ENCODE measurements at places on chromosomes 12 and 14.
A peak's percentile ranks its signal among the peaks of the same experiment; 100 is the strongest.

DNA sequence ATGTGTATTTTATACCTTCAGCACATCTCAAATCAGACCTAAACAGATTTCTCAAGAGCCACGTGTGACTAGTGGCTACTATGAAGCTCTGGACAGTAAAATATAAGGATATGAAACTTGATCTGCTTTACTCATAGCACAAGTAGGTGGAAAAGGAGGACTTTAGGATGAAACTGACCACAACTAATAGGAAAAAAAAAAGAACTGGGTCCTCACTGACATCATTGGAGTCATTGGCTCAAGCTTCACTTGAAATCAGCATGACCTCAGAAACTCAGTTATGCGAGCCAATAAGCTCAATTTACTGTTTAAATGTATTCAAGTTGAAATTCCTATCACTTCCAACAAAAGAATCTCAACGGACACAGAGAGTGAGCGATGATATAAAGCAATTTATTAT is 34.1 kb upstream of the CIT start:
- no peak for DNase-seq
- H3K36me3 ChIP-seq: no peaks in the 10 kb centered on the region
- H3K4me1 ChIP-seq: no peaks in the 10 kb centered on the region

DNA sequence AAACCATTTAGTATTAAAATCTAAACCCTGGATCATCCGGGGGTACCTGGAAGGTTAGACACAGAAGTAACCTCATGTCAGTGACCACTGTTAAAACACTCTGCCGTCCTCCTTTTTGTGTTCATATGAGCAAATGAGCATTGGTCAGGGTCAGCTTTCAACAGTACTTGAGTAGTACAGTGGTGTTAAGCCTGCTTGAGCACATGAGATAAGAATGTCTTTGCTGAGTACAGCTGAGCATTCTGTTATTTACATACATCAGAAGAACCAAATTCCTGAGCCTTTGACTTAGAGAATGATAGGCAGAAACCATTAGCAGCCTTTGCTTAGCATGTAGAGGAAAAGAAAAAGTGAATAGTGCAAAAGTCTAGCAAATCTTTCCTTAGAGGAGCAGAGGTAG is 38.6 kb upstream of the LRTM2 start:
- peaks cover 26% of the 10 kb centered on the region for H3K36me3 ChIP-seq
- H3K4me1 ChIP-seq: peaks cover 65% of the 10 kb centered on the region
- no peaks in the 10 kb centered on the region for H3K27me3 ChIP-seq

- H3K27ac ChIP-seq: no peak overlapping the region
- no peak for DNase-seq
- H3K4me3 ChIP-seq: no peak overlapping the region
- no peaks in the 10 kb centered on the region for H3K36me3 ChIP-seq
- H3K4me1 ChIP-seq: no peaks in the 10 kb centered on the region
Observed at GRCh38 chr12:23495472-23495871, 454.0 kb downstream of the SOX5 start.

- no peaks in the 10 kb centered on the region for H3K4me1 ChIP-seq
- no peak overlapping the region for H3K27ac ChIP-seq
- H3K27me3 ChIP-seq: no peaks in the 10 kb centered on the region
- no peak overlapping the region for H3K4me3 ChIP-seq
- no peak for DNase-seq
Observed at GRCh38 chr12:62481843-62482540, 15.4 kb downstream of the MON2 start.

- peaks cover 2% of the 10 kb centered on the region for H3K27me3 ChIP-seq
- peaks cover 1% of the 10 kb centered on the region for H3K36me3 ChIP-seq
- no peak for DNase-seq
- H3K4me3 ChIP-seq: no peak overlapping the region
- peaks cover 42% of the 10 kb centered on the region for H3K4me1 ChIP-seq
Observed at GRCh38 chr12:3214526-3215365, 137.6 kb downstream of the TSPAN9 start.

- H3K4me1 ChIP-seq: no peaks in the 10 kb centered on the region
- no peaks in the 10 kb centered on the region for H3K36me3 ChIP-seq
- DNase-seq: no peak
- H3K27me3 ChIP-seq: peaks cover 50% of the 10 kb centered on the region
- H3K4me3 ChIP-seq: no peak overlapping the region
- H3K27ac ChIP-seq: no peak overlapping the region
Observed at GRCh38 chr12:106599302-106599701, 16.5 kb downstream of the RFX4 start.

DNA sequence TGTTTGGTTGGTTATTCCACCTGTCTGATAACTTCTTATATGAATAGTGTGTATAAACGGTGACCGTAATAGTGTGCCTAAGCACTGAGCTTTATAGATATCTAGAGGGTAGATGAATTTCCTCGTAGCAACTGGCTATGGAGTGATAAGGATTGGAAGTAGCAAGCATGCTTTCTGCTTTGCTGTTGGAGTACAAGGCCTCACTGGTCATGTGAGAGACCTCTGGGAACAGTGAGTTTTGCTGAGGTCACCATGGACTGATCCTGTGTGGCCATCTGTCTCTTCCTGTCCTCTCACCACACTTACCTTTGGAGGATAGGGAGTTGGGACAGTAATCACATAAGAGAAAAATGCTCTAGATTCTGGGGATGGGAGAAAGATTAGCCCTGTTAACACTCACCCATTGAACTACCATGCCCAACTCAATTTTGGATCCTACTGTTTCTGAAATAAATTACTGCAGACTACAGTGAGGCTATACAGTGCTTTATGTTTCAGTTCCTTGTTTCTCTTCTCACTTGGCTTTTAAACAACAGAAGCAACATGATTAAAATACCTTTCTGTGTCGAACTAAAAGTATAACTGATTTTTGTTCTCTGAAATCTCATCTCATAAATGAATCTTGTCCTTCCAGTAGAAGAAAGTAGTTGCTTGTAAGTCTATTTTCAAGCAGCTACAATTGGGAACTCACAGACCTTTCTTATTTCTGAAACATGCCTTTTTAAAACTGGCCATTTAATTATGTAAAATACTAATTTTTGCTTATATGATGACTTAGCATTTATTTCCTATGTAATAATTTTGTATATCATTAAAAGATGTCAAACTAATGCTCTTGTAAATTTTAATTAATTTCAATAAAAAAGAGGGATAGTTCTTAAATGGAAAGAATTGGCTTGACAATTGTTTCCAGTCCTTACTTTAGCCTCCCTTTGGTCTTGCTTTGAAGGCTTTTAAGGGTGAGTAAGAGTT is 8.3 kb downstream of the TMX1 start:
- no peaks in the 10 kb centered on the region for H3K27me3 ChIP-seq
- DNase-seq: no peak
- peaks cover 43% of the 10 kb centered on the region for H3K36me3 ChIP-seq
- no peak overlapping the region for H3K27ac ChIP-seq

DNA sequence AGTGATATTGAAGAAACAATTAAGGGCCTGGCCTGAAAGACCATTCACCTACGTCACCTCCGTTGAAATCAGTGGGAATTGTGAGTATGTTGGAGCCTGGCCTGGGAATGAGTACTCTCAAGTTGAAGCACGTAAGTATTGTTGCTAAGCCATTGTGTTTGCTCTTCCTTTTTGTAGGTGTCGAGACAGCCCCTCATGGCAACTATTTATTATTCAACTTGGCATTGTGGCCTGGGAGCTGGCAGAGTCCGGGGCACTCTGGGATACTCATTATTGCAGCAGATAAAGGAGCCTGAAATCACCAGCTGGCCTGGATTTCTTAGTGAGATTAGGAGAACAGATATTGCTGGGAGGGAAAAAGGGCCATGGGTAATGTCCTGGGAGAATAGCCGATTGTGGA is 147.4 kb downstream of the C12orf75 start:
- no peaks in the 10 kb centered on the region for H3K27me3 ChIP-seq
- H3K36me3 ChIP-seq: no peaks in the 10 kb centered on the region
- H3K4me1 ChIP-seq: peaks cover 18% of the 10 kb centered on the region
- no peak for DNase-seq

GRCh38 chr14:90246936-90247335 is 9.4 kb upstream of the PSMC1 start:
- no peak overlapping the region for H3K27ac ChIP-seq
- peaks cover 7% of the 10 kb centered on the region for H3K27me3 ChIP-seq
- no peaks in the 10 kb centered on the region for H3K4me1 ChIP-seq
- H3K36me3 ChIP-seq: no peaks in the 10 kb centered on the region

- peaks cover 21% of the 10 kb centered on the region for H3K4me1 ChIP-seq
- no peak overlapping the region for H3K27ac ChIP-seq
- no peaks in the 10 kb centered on the region for H3K36me3 ChIP-seq
- H3K27me3 ChIP-seq: no peaks in the 10 kb centered on the region
Observed at GRCh38 chr12:87513536-87514280, 515.5 kb downstream of the C12orf50 start.

GRCh38 chr12:13205809-13206559 is 9.5 kb downstream of the EMP1 start:
- H3K4me1 ChIP-seq: peaks cover 70% of the 10 kb centered on the region
- H3K27ac ChIP-seq: peak overlapping the region; percentile 44
- no peak for DNase-seq
- no peaks in the 10 kb centered on the region for H3K27me3 ChIP-seq

DNA sequence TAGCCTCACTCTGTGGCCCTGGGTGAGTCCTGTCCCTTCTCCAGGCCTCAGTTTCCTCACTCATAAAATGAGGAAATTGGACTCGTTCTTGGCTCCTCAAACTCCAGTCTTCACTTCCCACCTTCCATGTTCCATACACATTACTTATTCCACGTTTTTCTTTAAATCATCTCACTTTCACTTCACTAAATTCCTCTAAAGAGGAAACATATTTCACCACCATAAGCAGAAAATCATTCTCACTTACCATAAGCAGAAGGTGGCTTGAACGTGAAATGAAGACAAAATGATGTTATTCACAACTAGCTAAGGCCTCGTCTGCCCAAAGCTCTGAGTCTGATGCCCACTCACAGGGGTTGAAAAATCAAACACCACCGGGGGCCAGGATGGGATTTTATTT is 278.3 kb downstream of the ADGRD1 start:
- H3K4me3 ChIP-seq: no peak overlapping the region
- H3K4me1 ChIP-seq: peaks cover 40% of the 10 kb centered on the region
- no peak for DNase-seq

DNA sequence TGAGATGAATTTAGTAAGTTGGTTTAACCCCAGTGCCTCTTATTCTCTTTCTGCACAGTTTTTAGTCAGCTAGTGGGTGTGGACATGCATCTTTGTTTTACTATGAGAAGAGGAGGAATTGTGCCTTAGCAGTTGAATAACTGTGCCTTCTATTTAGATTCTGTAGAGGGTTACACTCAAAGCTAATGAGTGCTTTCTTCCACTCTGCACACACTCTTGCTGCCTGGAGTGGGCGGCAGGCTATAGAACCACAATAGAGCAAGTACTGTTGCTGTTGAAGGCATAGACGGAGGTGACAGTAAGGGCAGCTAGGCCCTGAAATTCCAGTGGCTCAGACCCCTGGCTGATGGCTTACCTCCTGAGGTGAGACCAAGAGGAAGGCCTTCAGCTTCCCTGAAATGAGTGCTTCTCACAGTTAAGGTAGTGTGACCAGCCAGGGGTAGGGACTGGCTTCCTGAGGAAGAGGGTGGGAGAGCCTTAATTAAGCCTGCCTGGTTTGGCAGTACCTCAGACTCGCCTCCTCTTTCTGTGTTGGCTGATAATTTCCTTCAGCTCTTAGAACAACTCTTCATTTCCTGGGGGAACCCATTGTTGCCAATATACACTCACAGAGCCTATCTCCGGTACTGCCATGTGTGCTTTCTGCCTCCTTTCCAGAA is 24.7 kb downstream of the SUSD6 start:
- DNase-seq: no peak
- H3K27ac ChIP-seq: peak overlapping the region; percentile 74
- peaks cover 8% of the 10 kb centered on the region for H3K36me3 ChIP-seq
- no peak overlapping the region for H3K4me3 ChIP-seq

- H3K27me3 ChIP-seq: peaks cover 37% of the 10 kb centered on the region
- no peak for DNase-seq
Observed at GRCh38 chr12:119631930-119632678, 35.8 kb upstream of the PRKAB1 start.

DNA sequence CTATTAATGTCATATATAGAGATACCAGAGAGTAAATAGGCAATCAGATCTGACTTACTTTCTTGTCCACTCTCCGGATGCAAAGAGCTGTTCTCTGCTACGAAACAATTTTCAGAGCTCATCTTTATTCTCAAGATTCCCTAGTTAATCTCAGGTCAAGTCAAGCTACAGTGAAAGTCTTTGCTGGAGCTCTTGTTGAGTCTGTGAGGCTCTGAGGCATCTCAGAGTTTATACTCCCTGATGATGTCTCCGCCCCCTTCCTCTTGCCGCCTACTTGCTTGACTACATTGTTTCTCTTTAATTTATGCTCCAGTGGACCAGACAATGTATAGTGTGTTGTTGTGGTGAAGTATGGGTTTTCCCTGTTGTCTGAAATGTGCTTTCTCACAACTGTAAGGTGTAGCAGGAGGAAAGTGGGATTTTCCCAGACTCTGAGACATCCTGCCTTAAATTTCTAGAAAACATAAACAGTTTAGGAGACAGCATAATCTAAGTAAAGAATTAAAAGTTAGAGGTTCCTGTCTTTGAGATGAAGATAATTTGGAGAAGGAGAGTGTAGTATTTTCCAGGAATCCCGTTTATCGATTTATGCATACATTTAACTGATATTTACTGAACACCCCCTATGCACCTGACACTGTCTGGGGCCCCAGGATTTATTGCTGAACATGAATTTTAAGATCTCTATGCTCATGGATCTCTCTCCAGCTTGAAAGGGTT is at the start of gene CD69:
CD69 (minus strand) TSS at position 203 of the 720 bp plus-strand sequence; CDS start at position 122, 81 bp downstream.
- no peak for DNase-seq
- H3K36me3 ChIP-seq: no peaks in the 10 kb centered on the region
- no peak within 1 kb of the TSS for H3K27ac ChIP-seq
- H3K4me3 ChIP-seq: no peak within 1 kb of the TSS
- no peaks in the 10 kb centered on the region for H3K27me3 ChIP-seq

DNA sequence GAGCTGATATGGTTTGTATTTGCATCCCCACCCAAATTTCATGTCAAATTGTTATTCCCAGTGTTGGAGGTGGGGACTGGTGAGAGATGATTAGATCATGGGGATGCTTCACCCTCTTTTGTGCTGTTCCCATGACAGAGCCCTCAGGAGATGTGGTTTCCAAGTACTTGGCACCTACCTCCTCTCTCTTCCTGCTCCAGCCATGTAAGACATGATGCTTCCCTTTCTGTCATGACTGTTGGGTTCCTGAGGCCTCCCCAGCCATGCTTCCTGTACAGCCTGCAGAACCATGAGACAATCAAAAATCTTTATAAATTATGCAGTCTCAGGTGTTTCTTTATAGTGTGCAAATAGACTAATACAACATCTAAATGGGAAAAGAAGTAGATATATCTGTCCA is 754.5 kb downstream of the TMEM121 start:
- H3K27ac ChIP-seq: no peak overlapping the region
- DNase-seq: no peak
- no peaks in the 10 kb centered on the region for H3K4me1 ChIP-seq
- no peaks in the 10 kb centered on the region for H3K27me3 ChIP-seq
- no peak overlapping the region for H3K4me3 ChIP-seq

DNA sequence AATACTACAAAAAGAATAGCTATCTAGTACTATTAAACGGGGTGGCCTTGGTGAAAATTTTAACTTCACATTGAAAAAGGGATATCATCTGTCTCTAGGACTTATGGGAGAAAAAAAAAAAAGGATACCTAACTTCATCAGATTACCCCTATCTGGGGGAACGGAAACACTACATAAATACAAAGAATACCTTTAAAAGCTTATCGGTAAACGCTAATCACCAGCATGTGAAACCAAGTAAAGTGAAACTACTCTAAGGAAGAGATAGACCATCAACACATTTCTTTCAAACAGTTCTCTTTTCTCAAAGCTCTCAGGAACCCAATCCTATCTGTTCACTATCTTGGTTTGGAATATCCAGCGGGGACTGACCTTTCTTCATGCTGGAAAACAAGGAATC is 3.5 kb downstream of the KICS2 start:
- DNase-seq: no peak
- H3K4me1 ChIP-seq: peaks cover 15% of the 10 kb centered on the region
- H3K27ac ChIP-seq: no peak overlapping the region
- peaks cover 5% of the 10 kb centered on the region for H3K36me3 ChIP-seq
- no peaks in the 10 kb centered on the region for H3K27me3 ChIP-seq
